ENCODE measurements at places on chromosomes 4 and X.

DNA sequence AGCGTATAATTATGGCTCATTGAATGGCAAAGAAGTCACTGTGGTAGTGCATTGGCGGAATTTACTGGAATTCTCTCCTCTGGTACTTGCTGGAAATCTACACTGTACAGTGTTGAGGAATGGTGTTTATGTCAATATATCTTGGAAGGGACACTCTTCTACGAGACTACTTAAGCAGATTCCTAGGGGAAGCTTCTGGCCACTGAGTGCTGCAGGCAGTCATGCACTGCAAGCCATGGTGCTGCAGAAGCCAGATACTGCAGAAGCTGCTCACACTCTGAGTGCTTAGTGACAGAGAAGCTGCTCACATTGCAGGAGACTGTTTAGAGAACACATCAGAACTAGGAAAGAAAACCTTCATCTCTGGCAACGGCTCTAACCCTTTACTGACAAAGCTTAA lies 725.0 kb downstream of the CCSER1 start:
- no peak for DNase-seq

- DNase-seq, result peak; percentile 54
Observed at GRCh38 chr4:3442959-3443749, 1.4 kb downstream of the HGFAC start.

DNA sequence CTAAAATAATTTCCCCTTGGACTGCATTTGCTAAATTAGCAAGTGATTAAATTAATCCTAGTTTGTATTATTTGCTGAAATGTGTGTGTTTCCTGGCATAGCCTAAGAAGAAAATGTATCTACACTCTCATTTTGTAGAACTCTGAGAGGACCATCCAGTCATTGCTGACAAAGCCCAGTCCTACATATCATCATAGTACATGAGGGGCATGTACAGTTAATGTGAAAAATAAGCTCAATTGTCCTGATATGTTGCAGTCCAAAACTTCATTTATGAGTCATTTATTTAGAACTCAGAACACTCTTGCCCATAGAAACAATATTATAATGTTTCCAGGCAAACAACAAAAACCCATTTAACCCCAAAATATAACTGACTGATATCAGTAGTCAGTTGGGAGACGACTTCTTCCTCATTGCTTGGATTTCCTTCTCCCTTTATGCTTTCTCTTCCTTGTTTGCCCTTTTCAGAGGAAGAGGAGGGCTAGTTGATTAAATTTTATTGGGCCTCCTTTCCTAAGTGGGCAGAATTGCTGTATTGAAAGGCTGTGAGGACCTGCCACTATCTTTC lies 26.9 kb upstream of the BBS12 start:
- DNase-seq, result no peak

DNA sequence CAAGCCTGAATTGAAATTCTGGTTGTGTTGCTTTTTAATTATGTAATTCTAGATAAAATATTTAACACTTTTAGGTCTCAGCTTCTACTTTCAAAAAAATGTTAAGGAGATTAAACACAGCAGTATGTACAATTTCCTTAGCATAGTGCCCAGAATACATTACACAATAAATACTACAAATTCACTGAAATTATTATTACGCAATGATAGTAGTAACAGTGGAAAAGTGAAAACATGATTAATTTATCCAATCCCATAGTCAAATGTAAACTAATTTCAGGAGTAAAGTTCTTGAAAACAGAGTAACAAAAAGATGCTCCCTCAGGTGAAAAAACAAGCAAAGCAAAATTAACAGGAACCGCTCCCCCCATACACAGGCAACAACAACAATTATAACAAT lies 1915.4 kb downstream of the STIM2 start:
- DNase-seq, result no peak

DNA sequence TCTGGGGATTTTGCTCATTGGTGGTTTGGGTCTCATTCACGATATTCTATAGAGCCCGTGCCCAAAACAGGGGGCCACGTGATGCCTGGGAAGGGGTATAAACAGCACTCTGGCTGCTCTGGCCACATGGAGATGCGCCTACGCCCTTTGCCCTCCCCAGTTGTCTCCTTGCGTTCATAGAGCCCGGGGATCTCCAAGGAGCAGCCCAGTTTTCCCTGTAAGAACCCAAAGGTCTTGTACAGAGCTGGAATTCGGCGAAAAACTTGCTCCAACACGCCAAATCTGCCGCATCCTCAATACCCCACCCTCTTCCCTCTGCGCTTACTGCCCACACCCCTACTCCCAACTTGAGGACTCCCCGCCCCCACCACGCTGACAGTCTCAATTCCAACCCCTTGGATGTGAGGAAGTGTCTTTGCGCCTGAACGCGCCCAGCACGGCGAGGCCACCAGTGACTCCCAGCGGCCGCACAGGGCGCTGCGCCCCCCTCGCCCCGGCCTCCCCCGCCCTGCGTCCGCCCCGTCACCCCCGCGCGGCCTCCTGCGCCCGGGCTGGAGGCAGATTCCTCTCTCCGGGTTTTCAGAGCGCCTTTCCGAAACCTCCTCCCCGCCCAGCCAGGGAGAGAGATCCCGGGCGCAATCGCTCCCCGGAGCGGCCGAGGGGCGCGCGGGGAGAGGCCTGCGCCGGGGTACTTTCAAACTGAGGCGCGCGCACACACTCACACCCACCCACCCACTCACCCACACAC lies at the start of gene NHS:
NHS (plus strand) TSS at position 582 of the 748 bp plus-strand sequence. CDS start 558 bp downstream, outside the sequence.
- no peak for DNase-seq

DNA sequence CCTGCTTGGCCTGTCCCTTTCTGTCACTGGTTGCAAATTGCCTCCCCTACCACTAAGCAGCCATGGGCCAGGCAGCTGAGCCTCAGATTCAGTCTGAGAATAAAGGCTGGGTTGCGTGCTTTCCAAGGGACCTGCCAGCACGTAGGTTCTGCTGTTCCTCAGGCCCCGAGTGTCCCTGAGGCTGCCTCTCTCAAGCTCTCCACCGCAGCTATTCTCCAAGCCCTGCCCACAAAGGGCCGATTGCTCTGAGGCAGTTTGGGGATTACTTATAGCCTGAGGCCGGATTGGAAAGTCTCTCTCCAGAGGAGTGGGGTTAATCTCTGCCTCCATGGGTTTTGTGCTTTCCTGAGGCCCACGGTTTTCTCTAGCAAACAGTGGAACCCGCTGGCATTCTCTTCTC lies 590.7 kb downstream of the BCOR start:
- DNase-seq, result no peak

GRCh38 chr4:102862016-102862415 lies 6.8 kb upstream of the CISD2 start:
- DNase-seq, result no peak

- DNase-seq, result no peak
Observed at GRCh38 chr4:145530189-145530588, 48.5 kb downstream of the SMAD1 start.

DNA sequence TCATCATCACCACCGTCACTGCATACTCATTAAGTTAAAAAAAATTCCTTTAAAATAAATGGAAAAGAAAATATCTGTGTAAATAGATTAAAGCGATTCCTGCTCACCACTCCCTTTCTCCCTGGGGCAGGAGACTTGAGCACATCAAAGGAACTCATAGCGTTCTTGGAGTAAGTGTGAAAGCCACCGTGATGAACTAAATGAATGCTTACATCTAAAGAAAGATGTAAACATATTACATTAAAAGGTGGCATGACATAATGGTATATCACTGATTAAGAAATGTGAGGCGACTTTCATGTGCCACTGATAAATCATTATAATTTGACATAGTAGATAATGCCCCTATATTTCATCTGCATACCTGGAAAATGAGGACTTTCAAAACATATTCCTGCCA lies 92.0 kb downstream of the SNCA start:
- no peak for DNase-seq

GRCh38 chr4:84150177-84150576 lies 348.9 kb downstream of the NKX6-1 start:
- DNase-seq, result no peak

GRCh38 chrX:132741689-132742088 lies 216.7 kb downstream of the HS6ST2 start:
- DNase-seq, result no peak

- DNase-seq, result no peak
Observed at GRCh38 chr4:78683352-78683751, 92.8 kb upstream of the BMP2K start.

- no peak for DNase-seq
Observed at GRCh38 chr4:73417973-73418372, 13.9 kb downstream of the ALB start.

GRCh38 chrX:24965372-24965771 lies 50.4 kb downstream of the ARX start:
- no peak for DNase-seq

- no peak for DNase-seq
Observed at GRCh38 chr4:80709082-80709869, 321.2 kb upstream of the BMP3 start.

DNA sequence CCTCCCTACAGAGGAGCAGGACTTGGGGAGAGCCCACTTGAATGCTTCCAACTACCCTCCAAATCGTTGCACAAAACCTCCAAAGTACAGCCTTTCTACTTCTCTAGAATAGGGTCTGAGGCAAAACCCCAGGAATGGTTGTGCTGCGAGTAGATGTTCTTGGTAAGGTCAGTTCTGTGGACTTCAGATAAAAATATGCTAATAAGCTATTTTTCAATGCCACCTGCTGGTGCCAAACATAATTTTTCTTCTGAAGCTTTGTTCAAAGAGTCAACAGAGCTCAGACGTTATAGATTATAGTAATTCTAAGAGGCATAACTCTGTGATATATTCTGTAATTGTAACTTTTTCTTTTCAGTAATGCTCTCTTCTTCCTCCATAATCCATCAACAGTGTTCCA lies 425.7 kb downstream of the GPAT3 start:
- DNase-seq, result no peak

DNA sequence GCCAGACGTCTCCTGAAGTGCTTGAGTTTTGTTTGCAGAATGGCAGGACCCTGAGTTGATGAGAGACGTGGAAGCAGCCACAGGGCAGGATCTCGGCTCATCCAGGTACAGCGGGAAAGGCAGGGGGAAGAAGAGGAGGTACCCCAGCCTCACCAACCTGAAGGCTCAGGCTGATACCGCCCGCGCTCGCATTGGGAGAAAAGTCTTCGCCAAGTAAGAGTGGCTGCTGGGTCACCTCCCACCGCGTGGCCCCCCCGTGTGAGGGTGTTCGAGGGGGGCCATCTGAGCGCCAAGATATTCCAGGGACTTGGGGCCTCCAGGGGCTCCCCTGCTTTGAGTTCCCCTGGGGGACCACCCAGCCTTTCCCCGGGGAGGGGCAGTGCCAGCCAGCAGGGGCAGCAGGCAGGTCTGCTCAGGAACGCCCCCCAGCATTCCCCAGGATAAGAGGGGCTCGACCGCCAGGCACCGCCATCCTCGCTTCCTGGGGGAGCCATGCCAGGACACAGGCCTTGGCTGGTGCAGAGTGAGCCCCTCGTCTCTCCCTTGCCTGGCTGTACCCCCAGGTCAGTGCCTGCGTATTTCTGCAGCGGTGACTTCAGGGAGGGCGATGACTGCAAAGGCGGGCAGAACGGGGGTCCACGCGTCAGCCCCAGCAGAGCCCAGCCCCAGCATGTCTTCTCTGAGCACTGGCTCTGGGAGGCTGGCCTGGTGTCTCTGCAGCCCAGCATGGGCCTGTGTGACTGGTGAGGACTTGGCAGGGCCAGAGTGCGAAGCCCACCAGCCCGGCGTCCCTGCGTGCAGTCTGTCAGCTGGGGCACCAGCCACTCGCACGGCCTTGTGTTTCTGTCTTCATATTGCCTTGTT lies 22.3 kb downstream of the NKX1-1 start:
- DNase-seq, result no peak

DNA sequence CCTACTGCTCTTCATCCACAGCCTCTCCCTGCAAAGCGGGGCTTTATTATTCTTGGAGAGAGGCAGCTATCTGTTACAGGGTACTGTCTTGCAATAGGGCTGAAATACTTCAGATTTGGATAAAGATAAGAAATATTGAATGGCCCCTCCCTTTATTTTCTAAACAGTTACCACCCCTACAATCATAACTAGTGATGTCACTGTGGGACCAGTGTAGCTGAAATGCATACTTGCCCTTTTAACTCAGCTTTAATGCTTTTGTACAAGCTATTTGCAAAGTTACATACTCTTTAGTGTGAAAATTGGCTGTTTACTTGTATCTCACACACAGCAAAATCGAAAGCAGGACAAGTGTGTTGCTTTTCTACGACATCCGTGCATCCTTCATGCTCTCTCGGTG lies 261.7 kb upstream of the GATB start:
- DNase-seq, result no peak

GRCh38 chrX:19063030-19063429 lies 59.2 kb downstream of the ADGRG2 start:
- DNase-seq, result no peak

- DNase-seq, result no peak
Observed at GRCh38 chrX:109958266-109958665, 44.6 kb upstream of the TMEM164 start.
